ENCODE measurements at places on chromosomes 16 and 17. TPM values are rescaled to one million over a fixed set of nuclear protein-coding genes. Genes with fewer than 3 reads are reported as not detected.

- H3K36me3 ChIP-seq, result peaks cover 26% of the 10 kb centered on the region
- H3K27ac ChIP-seq, result no peak overlapping the region
- no peaks in the 10 kb centered on the region for H3K27me3 ChIP-seq
- no peak overlapping the region for H3K4me3 ChIP-seq
- DNase-seq, result no peak
Measured at GRCh38 chr16:89153848-89154271, 17.7 kb upstream of the CDH15 start.

- no peaks in the 10 kb centered on the region for H3K36me3 ChIP-seq
- H3K27ac ChIP-seq, result no peak overlapping the region
- H3K27me3 ChIP-seq, result no peaks in the 10 kb centered on the region
- H3K4me1 ChIP-seq, result no peaks in the 10 kb centered on the region
Measured at GRCh38 chr17:14396547-14396946, 95.7 kb downstream of the HS3ST3B1 start.

DNA sequence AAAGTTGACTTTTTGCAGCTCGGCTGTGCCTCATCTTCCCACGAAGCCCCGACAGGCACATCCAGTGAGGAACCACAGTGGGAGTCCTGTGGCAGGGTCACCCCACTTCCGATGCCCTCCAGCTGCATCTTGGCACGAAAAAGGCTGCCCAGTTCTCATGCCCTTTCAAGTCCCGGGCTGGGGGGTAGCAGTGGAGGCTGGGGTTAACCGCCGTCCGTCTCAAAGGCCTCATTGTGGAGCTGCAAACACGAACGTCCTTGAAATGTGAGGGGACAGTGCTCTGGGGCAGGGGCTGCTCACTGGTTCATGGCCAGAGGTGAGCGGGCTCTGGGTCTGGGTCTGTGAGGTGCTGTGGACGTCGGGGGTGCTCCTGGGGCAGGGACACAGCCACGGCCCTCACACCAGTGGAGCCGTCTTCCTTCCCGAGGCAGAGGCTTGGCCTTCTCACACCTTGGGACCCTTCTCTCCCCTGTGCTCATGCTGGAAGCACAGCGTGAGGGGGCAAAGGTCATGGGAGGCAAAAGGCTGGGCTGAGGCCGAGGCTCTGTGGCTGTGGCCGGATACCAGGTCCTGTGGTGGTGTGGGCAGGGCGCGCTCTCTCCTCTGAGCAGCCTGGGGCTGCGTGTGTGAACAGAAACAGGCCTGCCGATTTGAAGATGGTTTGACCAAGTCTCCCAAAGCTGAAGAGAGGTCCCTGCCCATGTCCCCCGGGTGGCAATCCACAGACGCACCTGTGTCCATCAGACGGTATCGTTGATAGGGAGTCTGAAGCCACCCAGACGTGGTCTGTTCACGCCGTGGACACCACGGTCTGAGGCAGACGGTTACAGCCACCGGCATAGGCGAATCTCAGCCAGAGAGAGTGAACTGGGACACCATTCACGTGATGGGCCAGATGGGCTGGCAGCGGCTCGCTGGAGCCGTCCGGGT lies 3.1 kb upstream of the MC1R start:
- DNase-seq, result no peak
- H3K4me1 ChIP-seq, result peaks cover 16% of the 10 kb centered on the region
- peaks cover 3% of the 10 kb centered on the region for H3K36me3 ChIP-seq
- H3K27ac ChIP-seq, result no peak overlapping the region
- H3K27me3 ChIP-seq, result no peaks in the 10 kb centered on the region

GRCh38 chr17:58335061-58335731 lies 6.6 kb upstream of the TSPOAP1 start:
- no peaks in the 10 kb centered on the region for H3K36me3 ChIP-seq
- no peaks in the 10 kb centered on the region for H3K4me1 ChIP-seq
- no peak overlapping the region for H3K27ac ChIP-seq
- peak overlapping the region; percentile 6 for H3K4me3 ChIP-seq
- H3K27me3 ChIP-seq, result no peaks in the 10 kb centered on the region
- DNase-seq, result no peak

- no peaks in the 10 kb centered on the region for H3K36me3 ChIP-seq
- no peak overlapping the region for H3K4me3 ChIP-seq
- H3K27me3 ChIP-seq, result no peaks in the 10 kb centered on the region
- no peak overlapping the region for H3K27ac ChIP-seq
- no peaks in the 10 kb centered on the region for H3K4me1 ChIP-seq
Measured at GRCh38 chr16:13448346-13448745, 471.6 kb upstream of the ERCC4 start.

DNA sequence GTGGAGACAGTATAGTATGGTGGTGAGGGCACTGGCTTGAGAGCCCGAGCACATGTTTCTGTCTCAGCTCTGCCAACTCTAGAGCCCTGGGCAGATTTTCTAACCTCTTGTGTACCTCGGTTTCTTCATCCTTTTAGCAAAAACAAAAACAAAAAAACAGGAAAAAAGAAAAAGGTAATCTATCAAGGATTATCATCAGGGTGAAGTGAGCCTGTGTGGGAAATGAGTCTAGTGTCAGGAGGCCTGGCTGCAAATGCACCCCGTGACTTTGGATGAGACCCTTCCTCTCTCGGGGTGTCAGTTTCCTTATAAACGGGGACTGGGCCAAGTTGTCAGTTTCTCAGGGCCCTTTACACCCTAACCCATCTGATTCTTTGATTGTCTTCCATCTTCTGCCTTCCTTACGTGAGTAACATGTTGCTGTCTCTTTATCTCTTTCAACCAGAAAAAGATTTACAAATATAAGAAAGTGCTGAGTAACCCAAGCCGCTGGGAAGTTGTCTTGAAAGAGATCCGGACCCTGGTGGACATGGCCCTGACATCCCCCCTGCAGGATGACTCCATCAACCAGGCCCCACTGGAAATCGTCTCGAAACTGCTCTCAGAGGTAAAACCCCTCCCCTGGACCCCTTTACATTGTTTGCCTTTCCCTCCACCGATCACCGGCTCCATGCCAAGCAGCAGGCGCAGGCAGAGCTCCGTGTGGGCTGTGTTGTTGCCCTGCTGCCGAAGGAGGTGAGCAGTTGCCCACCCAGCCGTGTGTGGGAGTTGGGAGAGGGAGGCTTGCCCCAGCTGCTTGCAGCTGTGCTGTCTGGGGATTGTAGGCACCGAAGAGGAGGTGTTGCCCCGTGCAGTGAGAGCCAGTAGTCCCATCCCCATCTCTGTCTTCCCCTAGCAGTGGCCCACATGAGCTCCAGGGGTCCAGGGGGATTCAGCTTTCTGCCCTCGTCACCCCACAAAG lies 127.1 kb upstream of the PLCG2 start:
- H3K27me3 ChIP-seq, result no peaks in the 10 kb centered on the region
- no peak for DNase-seq
- H3K36me3 ChIP-seq, result peaks cover 76% of the 10 kb centered on the region
- no peaks in the 10 kb centered on the region for H3K4me1 ChIP-seq
- H3K4me3 ChIP-seq, result peak overlapping the region; percentile 11

DNA sequence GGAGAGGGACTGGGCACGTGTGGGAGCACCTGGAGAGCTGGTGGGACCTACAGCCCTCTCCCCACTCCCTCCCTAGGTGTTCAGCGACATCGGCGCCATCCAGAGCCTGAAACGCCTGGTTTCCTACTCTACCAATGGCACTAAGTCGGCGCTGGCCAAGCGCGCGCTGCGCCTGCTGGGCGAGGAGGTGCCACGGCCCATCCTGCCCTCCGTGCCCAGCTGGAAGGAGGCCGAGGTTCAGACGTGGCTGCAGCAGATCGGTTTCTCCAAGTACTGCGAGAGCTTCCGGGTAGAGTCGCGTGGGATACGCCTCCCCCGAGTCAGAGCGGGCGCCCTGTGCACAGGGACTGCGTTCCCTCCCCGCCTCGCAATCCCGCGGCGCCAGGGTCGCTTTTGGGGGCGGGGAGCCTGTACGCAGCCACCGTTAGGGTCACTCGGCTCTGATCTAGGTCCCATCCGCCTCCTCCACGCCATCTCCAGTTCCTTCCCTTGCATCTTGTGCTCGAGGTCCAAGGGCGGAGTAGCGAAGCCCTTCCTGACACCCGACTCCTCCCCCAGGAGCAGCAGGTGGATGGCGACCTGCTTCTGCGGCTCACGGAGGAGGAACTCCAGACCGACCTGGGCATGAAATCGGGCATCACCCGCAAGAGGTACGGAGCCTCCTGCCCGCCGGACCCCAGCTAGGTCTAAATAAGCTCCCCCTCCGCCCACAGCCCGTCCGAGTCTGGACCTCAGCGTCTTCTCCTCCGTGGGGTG lies 13.0 kb downstream of the SARM1 start:
- H3K27me3 ChIP-seq, result peaks cover 4% of the 10 kb centered on the region
- DNase-seq, result peak; percentile 91
- H3K27ac ChIP-seq, result peak overlapping the region; percentile 16

- H3K27me3 ChIP-seq, result no peaks in the 10 kb centered on the region
- peak; percentile 12 for DNase-seq
- H3K36me3 ChIP-seq, result peaks cover 4% of the 10 kb centered on the region
- H3K27ac ChIP-seq, result no peak overlapping the region
- peaks cover 12% of the 10 kb centered on the region for H3K4me1 ChIP-seq
Measured at GRCh38 chr16:4247460-4247784, 5.5 kb upstream of the SRL start.

DNA sequence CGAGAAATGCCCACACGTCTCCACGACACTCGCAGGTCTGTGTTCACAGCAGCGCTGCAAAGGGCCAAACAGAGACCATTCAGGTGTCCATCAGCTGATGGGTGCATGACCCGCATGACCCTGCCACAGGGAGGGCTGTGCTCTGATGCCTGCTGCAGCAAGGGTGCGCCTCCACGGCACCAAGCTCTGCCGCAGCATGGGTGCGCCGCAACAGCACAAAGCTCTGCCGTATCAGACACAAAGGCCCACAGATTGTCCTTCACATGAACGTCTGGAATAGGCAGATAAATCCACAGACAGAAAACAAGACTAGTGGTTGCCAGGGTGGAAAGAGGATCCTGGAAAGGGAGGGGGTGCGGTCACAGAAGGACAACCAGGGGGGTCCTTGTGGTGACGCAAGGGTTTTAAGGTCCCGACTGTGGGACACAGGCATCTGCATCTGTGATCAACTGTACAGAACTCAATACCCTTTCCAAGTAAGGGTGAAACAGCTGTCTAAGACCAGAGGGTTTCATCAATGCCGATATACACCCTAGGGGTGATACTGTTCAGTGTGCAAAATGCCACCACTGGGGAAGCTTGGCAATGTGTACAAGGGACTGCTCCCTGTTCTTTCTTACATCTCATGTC lies 121.0 kb downstream of the ANKRD11 start:
- peaks cover 3% of the 10 kb centered on the region for H3K4me1 ChIP-seq
- no peak for DNase-seq
- no peak overlapping the region for H3K4me3 ChIP-seq
- no peaks in the 10 kb centered on the region for H3K36me3 ChIP-seq
- H3K27me3 ChIP-seq, result no peaks in the 10 kb centered on the region

GRCh38 chr16:57604177-57604576 lies 24.3 kb upstream of the ADGRG1 start:
- no peaks in the 10 kb centered on the region for H3K36me3 ChIP-seq
- no peak overlapping the region for H3K27ac ChIP-seq
- H3K4me1 ChIP-seq, result peaks cover 1% of the 10 kb centered on the region
- H3K4me3 ChIP-seq, result no peak overlapping the region
- DNase-seq, result no peak

- peak within 1 kb of the TSS; percentile 86 for H3K27ac ChIP-seq
- H3K27me3 ChIP-seq, result no peaks in the 10 kb centered on the region
- H3K4me1 ChIP-seq, result peaks cover 2% of the 10 kb centered on the region
- H3K36me3 ChIP-seq, result no peaks in the 10 kb centered on the region
- H3K4me3 ChIP-seq, result peak within 1 kb of the TSS; percentile 68
- DNase-seq, result no peak
Measured at GRCh38 chr16:31471875-31472708, at the start of gene TGFB1I1. TSS of gene TGFB1I1 (plus strand) at chr16:31472152. CDS start at chr16:31472189, 37 bp downstream.

DNA sequence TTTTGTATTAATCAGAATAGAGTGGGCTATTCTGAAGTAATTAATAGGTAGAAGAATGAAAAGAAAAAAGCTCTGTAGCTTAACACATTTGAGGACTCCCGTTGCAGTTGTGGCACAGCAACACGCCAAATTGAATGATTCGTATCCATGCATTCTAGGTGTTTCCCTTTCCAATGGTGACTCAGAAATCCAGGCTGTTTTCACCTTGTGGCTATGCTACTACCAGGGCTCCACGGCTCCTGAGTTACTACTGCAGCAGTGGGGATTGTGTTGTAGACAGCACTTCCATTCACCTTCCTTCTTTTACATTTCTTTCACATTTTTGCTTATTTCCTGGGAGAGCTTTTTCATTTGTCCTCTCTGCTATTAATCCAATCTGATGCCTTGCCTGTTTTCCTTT lies 1616.4 kb downstream of the CDH8 start:
- no peaks in the 10 kb centered on the region for H3K27me3 ChIP-seq
- no peak overlapping the region for H3K4me3 ChIP-seq
- H3K36me3 ChIP-seq, result no peaks in the 10 kb centered on the region

DNA sequence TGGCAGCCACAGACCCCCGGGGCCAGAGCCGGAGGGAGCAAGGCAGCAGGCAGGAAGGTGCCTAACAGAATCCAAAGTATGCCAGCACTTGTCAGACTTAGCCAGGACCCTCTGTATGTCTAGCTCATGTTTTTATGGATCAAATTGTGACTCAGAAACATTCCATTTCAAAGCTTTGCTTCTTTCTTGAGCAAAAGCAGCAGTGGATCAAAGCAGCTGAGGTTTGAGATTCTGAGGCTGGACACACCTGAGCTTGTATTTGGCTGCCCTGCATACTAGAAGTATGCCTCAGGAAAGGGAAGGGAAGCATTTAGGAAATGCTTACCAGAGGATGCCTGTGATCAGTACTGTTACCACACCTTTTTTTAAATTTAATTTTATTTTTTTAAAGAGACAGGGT lies 5.7 kb upstream of the MYO1C start:
- H3K27ac ChIP-seq, result no peak overlapping the region
- H3K27me3 ChIP-seq, result no peaks in the 10 kb centered on the region
- H3K4me3 ChIP-seq, result no peak overlapping the region
- no peak for DNase-seq
- H3K36me3 ChIP-seq, result peaks cover 5% of the 10 kb centered on the region
- no peaks in the 10 kb centered on the region for H3K4me1 ChIP-seq

KRTAP9-2 gene
- not detected for polyA plus RNA-seq

ADAD2 gene
- polyA plus RNA-seq, result 0.22 TPM

CTRB1 gene
- polyA plus RNA-seq, result 23.7 TPM

HS3ST3A1 gene
- polyA plus RNA-seq, result 0.25 TPM

ACSM3 gene
- polyA plus RNA-seq, result 22.5 TPM

PTGES3L gene
- 0.67 TPM for polyA plus RNA-seq

HOXB13 gene
- not detected for polyA plus RNA-seq

TP53TG3D gene
- not detected for polyA plus RNA-seq

CBX8 gene
- polyA plus RNA-seq, result 6.1 TPM

Measured in small intestine (tissue), 16 donors.